ENCODE measurements at places on chromosomes 2 and 18. TPM values are rescaled to one million over a fixed set of nuclear protein-coding genes. Genes with fewer than 3 reads are reported as not detected.

EMILIN2 gene
- total RNA-seq = 0.53 TPM

UGT1A9 gene
- total RNA-seq = 95.1 TPM

TNFRSF11A gene
- total RNA-seq = 1.1 TPM

PLA2R1 gene
- total RNA-seq = 1.3 TPM

RTP5 gene
- total RNA-seq = not detected

ANKRD30BL gene
- not detected for total RNA-seq

SP9 gene
- not detected for total RNA-seq

CYP26B1 gene
- 4.4 TPM for total RNA-seq

AGFG1 gene
- 21.9 TPM for total RNA-seq

IGFBP2 gene
- 404 TPM for total RNA-seq

CKAP2L gene
- 0.08 TPM for total RNA-seq

SRD5A2 gene
- 7.6 TPM for total RNA-seq

IL36A gene
- not detected for total RNA-seq

IWS1 gene
- 19.1 TPM for total RNA-seq

MEIS1 gene
- 5.9 TPM for total RNA-seq

STARD6 gene
- not detected for total RNA-seq

RBKS gene
- total RNA-seq = 13.3 TPM

GPR45 gene
- total RNA-seq = not detected

CFAP53 gene
- 0.25 TPM for total RNA-seq

CABLES1 gene
- 12.8 TPM for total RNA-seq

Measured in left lobe of liver (tissue), 2 donors.